Brain microvascular endothelial cell (primary cell): ENCODE measurements at places on chromosomes 2 and 18.

DNA sequence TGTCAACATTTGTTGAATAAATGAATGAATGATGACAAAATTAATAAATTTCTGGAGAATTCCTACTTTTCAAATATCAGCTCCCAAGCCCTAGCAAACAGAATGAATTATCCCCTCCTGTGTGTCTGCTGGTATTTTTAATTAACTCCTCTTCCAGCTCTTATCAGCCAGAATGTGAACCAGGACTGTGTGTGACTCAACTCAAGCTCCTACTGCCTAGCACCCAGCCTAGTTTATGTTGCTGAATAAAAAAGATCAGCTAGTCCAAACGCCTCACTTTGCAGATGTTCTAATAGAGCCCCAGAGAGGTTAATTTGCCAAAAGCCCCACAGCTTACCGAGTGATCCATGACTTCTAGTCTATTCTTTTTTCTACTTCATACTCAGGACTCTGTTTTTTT lies 50.3 kb downstream of the RABL2A start:
- no peak for DNase-seq

DNA sequence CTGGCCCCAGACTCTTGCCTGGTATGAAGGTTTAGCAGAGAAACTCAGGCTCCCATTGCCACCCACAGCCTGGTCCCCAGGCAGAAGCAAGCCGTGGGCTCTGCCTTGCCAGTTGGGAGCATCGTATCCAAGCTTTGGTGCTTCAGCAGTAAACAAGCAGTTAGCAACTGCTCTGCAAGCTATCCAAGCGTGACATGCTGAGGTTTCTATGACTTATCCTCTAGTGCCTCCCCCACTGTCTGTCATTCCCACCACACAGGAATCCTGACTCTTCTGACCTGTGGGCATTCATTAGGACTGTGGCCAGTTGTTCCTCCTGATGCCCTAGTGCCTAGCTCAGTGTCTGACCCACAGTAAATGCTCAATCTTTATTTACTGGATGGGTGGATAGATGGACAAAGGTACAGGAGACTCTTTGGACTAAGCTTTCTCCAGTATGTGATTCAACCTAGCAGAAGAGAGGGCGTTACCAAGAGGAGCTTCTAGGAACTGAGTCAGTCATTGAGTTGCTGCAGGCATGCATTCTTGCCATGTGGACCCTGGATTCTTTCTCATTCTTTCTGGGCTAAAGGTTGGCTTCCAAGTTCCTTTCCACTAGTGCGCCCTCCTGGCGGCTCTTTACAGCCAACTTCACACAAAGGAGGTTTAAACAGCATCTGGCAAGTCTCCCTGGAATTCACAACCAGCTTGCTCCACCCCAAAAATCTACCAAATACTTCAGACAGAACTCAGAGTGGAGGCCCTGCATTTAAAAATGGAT lies 40.6 kb upstream of the MRPL19 start:
- DNase-seq: peak; percentile 94

- DNase-seq: no peak
These were observed 86.9 kb downstream of the ACVR1 start for GRCh38 chr2:157789256-157789655.

DNA sequence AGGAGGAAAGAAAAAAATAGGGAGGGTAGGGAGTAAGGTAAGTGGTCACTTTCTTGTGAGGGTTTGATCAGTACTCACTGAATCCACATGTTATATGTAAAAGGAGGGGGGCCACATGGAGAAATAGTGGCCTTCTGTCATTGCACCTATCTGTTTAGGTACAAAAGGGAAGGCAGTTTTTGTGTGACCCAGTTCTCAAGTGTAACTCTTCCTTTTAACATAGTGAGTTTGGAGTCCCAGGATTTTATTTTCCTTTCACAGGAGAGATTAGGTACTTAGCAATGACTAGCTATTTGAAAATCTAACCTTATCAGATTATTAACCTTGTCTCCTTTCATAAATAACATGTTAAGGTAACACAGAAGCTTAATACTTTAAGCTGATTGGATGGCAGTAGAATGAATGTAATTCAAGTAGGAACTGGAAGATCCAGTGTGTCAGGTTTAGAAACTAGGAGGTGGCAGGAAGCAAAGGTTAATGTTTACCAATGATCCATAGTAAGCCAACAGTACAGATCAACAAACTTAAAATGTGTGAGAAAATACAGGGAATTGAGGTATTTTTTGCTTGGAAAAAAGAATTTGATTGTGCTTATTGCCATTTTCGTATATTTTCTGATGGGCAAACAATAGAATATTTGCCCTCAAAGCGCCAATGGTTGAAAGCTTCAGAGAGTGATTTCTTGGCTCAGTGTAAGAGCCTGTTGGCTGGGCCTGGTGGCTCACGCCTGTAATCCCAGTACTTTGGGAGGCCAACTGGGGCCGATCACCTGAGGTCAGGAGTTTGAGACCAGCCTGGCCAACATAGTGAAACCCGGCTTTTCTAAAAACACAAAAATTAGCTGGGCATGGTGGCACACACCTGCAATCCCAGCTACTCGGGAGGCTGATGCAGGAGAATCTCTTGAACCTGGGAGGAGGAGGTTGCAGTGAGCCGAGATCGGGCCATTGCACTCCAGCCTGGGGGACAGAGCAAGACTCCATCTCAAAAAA lies 11.3 kb downstream of the HNMT start:
- DNase-seq: no peak

DNA sequence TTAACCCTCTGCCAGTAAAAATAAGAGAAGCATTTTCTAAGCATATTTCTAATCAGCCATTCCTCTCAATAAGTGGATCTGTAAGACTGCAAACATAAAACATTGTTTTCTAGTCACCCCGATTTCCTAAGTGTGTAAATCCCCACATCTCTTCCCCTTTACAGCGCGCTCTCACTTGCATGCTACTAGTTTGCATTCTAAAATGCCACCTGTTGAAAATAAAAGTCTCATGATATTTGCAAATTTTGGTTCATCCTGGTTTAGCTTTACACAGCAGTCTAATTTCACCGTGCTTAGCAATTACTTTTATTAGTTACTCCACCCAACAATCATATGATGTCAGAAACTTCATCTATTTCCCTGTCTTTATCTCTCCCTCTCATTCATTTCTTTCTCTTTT lies 1230.7 kb upstream of the ZEB2 start:
- DNase-seq: no peak

DNA sequence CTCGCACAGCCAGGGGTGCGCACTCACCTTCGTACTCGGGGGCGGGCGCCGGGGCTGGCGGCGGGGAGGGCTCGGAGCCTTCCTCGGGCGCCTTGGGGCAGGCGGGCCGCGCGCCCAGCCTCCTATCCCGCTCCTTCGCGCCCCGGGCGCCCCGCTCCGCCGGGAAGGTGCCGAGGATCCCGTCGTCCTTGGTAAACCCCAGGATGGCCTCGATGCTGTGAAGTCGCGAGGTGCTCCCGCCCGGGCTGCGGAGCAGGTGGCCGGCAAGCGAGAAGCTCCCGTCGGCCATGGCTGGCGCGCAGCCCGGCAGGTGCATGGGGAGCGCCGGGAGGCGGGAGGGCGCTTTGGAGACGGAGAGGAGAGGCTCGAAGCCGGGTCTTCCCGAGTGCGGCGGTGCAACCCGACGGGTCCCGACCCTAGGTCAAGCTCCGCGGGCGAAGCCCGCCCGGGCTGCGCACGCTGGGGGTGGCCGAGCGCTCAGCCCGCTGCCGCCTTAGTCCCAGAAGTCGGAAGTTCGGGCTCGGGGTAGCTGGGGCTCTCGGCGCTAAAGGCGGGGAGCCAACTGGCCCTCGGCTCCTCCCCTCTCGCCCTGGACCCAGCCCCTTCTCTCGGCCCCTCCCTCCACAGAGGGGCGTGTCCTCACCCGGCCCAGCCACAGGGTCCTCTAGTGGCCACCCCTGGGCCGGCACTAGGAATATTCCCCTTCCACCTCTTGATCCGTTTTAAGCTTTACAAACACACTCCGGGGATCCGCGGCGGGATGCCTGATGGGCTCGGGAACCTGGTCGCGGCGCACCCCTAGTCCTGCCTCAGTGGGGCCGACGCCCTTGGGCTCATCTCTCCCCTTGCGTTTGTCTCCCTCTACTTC lies at the start of gene RAX:
RAX (minus strand) TSS at position 564 of the 868 bp plus-strand sequence; CDS start at position 316, 248 bp downstream.
- DNase-seq: no peak

DNA sequence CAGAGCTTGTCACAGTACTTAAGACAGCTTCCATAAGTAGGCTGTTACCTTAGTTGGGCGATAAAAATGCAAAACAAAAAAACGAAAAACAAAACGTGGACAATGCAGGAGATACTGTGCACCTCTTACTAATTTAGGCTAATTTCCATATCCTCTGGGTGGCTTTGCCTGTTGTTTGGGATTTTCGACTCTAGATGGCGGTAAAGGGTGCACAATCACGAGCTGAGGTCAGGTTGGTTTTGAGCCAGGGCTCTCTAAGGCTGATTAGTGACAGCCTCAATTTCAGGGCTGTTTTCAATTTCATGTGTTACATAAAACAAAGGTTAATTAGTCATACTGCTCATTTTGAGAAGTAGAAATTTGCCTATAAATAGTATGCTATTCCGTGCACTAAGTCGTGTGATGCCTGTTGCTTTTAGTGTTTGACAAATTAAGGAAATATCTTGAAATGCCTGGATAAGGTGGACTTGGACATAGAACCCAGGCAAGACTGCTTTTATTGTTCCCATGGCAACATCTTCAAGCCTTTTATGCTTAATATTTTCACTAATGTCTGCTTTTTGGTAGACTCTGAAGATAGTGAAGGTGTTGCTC lies 493.1 kb downstream of the SOCS6 start:
- DNase-seq: peak; percentile 37

DNA sequence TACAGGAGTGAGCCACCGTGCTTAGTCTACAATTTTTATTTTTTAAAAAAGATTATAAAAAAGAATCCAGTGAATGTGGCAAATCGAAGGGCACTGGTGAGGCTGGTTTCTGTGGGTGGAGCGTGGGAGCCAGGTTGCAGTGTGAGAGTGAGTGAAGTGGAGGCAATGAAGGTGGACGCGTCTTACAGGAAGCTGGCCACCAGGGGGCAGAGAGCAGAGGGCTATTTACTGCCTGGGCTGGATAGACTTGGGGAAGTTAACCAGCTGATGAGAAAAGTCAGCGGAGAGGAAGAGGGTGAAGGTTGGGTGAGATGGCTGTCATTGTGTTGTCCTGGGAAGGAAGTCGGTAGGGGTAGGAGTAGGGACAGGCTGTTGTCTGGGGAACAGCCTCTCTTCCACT lies 6.8 kb downstream of the SCTR start:
- peak; percentile 29 for DNase-seq

GRCh38 chr2:168528469-168528868 lies 72.4 kb downstream of the CERS6 start:
- no peak for DNase-seq

DNA sequence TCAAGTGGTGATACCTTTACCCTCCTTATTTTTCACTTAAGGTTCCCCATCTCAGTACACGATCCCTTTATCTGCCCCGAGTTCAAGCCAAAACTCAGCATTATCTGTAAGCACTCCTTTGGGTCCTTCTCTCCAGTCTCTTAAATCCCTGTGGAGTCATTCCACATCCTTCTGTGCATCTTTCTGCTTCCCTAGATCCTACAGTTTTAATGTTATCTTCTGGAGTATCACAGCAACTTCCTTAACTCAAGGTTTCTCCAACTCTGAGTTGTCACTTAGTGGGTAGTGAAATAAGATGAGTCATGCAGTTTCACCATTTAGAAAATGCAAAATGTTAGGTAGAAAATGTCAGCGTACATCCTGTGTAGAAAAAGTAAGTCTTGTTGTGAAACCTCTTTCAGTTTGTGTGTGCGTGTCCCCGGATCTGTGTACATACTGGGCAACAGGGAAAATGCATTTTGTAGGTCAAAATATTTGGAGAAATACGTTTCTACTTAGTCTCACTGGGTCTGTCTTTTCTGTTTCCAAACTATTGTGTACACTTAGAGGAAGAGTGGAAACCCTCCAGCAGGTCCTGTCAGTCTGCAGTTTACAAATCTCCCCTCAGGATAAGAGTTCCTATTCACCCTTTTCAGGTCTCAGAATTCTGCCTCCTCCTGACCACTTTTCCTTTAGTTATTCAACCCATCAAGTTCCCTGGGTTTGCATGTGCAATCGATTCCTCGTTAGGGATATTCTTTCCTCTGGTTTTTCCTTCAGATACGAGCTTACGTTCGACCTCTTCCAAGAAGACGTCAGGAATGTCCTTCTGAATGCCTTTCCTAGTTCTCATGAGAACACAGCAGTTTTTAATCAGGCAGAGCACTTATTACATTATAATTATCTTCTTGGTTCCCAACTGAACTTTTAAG lies 154.8 kb downstream of the TGIF1 start:
- DNase-seq: peak; percentile 85

DNA sequence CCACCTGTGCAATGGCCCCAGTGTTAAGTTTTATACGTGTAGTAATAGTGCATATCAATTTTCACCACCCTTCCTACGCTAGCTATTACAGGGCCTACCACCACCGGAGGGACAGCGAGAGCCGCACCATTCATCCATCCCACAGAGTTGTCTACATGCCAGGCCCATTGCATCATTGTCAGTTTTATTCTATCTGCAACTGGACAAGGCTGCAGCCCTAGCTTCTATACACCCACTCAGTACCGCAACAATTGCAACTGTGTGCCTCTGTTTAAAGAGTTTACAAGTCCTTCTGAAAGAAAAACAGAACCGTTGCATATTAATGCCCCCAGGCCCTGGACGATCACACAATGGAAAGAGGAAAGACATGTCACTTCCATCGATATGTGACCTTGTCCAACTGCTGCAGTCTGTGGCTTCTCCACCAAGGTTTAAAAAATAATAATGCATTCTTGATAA lies 58.6 kb downstream of the ZEB2 start:
- peak; percentile 96 for DNase-seq

GRCh38 chr18:910247-910646 lies 5.6 kb downstream of the ADCYAP1 start:
- no peak for DNase-seq

DNA sequence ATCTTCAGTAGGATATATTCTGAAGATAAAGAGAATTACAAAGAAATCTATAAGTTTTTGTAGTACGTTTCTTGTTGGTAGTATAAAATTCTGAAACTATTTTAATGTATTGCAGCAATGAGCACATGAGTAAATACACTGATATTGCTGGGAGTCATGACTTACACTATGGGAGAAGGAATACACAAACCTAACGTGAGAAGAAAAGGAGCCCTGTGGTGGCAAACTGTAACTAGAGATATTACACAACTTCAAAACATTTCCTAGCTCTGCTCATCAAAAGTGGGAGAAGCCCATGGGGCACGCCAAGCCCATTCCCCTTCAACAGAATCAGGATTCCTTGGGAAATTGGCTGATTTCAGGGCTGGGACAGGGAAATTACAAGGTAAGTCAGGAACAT lies 20.5 kb downstream of the SPIRE1 start:
- DNase-seq: peak; percentile 40

GRCh38 chr2:14628901-14629300 lies 3.6 kb upstream of the LRATD1 start:
- DNase-seq: no peak

GRCh38 chr2:234292205-234292961 lies 204.5 kb downstream of the ARL4C start:
- peak; percentile 56 for DNase-seq

- DNase-seq: no peak
These were observed 13.6 kb downstream of the EML4 start for GRCh38 chr2:42182654-42183308.

GRCh38 chr18:61459896-61460648 lies 126.8 kb downstream of the CDH20 start:
- DNase-seq: no peak

GRCh38 chr18:8366070-8366469 lies 243.2 kb upstream of the RAB12 start:
- no peak for DNase-seq
